ENCODE measurements at places on chromosomes 12 and 14.

- H3K4me3 ChIP-seq = no peak overlapping the region
- no peaks in the 10 kb centered on the region for H3K27me3 ChIP-seq
- H3K27ac ChIP-seq = no peak overlapping the region
- H3K4me1 ChIP-seq = peaks cover 2% of the 10 kb centered on the region
- H3K36me3 ChIP-seq = peaks cover 49% of the 10 kb centered on the region
Observed at GRCh38 chr12:112239020-112239419, 113.7 kb downstream of the TRAFD1 start.

DNA sequence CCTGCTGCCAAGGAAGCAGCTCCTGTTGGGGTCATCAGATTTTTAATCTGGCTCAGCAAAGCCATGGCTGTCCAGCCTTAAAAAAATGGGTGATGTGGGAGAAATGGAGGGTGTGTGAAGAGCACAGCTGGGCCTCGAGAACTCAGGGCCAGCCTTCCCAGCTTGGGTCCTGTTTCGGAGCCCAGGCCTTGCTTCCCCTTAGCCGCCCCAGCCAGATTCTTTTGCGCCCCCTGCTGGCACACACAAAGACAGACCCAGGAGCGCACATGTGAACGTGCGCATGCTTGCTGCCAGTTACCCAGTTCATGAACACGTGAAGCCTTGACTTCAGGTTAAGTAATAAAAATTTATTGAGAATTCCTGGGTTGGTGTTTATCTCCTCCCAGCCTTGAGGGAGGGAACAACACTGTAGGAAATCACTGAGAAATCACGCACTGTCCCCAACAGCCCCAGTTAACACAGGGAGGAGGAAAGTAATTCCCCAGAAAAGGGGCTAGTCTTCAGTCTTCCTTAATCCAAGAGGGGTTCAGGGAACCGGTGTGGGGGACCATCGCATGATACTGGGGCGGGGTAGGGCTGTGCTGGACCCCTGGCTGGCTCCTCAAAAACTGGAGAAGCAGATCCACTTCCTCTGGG is 5.3 kb downstream of the PHB2 start:
- no peaks in the 10 kb centered on the region for H3K27me3 ChIP-seq
- peak overlapping the region; percentile 77 for H3K27ac ChIP-seq
- H3K4me3 ChIP-seq = peak overlapping the region; percentile 12
- H3K36me3 ChIP-seq = peaks cover 64% of the 10 kb centered on the region

DNA sequence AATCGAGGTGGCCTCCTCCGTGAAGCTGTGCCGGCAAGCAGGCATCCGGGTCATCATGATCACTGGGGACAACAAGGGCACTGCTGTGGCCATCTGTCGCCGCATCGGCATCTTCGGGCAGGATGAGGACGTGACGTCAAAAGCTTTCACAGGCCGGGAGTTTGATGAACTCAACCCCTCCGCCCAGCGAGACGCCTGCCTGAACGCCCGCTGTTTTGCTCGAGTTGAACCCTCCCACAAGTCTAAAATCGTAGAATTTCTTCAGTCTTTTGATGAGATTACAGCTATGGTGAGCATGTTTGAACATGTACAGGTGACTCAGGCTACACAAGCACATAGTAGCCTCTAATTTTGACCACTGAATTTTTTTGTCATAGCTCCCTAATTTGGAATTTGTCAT is 59.7 kb downstream of the ATP2A2 start:
- H3K27ac ChIP-seq = no peak overlapping the region
- H3K4me3 ChIP-seq = no peak overlapping the region
- H3K27me3 ChIP-seq = no peaks in the 10 kb centered on the region
- H3K36me3 ChIP-seq = peaks cover 83% of the 10 kb centered on the region
- no peaks in the 10 kb centered on the region for H3K4me1 ChIP-seq

DNA sequence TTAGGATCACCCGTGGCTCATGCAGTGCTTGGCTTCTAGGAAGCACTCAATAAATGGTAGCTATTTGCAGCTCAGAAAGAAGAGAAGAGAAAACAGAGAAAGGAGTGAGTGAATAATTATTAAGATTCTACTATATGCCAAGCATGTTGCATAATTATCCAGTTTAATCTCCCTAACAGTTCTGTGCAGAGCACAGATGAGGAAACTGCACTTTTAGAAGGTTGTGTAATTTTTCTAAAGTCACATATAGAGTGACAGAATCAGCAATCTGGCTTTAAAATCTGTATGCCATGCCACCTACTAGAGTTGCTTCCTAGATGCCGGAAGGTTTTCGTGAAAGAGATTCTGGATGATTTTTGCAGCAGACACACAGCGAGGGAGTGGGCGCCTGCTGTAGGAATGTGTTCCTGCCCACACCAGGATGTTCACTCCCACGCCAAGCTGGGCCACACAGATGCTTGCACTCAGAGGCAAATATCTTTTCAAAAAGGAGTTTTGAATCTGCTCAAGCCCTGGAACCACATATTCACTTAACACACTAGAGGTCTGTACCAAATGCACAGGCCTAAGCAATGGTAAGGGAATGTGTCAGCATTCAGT is 50.2 kb upstream of the SMCO2 start:
- no peak overlapping the region for H3K4me3 ChIP-seq
- peaks cover 4% of the 10 kb centered on the region for H3K36me3 ChIP-seq
- DNase-seq = no peak

DNA sequence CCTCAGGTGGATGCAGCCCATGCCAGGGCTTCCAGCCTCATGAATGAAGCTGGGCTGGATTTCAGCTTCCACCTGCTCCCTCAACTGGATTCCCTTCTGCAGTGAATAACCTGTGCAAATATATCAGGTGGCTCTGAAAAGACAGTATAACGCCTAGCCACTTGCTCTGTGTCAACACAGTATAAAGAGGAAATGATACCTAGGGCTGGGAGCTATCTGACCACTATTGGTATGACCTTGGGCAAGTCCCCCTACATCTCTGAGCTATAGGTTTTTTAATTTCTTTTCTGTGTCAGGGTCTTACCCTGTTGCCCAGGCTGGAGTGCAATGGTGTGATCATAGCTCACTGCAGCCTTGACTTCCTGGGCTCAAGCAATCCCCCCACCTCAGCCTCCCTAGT is 19.8 kb downstream of the ISM2 start:
- H3K27ac ChIP-seq = no peak overlapping the region
- DNase-seq = no peak

DNA sequence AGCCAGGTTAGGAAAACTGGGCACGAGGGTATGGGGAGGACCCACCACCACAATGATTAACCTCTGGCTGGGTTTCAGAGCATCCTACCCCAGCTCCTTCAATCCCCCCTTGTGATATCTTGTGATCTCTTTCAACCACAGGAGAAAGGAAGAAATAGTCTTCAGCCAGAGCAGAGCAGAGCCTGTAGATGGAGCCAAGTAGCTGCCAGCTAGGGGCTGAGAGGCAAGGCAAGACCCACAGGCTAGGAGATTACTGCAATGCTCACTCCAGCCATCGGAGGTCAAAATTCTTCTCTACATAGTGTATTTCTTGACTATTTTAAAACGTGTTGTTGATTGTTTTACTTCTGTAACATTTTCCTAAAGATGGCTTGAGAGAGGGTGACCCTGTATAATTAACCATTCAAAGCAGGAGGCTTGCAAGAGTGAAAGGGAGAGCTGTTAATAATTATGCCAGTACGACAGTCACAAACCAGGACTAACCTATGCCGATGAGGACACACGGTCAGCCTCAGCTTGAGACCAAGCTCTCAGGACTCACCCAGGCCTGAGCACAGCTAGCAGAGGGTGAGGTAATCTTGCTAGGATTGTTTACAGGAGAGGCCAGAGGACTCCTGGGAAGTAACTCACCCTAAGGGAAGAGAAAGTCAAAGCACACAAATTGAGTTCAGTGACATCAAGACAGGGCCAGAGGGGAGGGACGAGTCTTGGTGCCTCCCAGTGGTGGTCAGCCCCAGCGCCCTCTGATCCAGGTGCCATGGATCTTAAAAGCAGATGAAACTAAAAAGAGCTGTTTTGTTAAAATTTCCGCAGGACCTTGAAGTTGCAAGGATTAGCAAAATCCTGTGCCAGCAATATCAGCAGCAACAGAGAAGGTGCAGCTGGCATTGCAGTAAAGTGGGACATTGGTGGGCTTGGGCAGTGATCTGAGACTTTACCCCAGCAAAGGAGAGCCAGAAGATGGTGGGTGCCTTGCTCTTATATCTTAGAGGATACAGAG is 29.8 kb upstream of the CDKN3 start:
- no peaks in the 10 kb centered on the region for H3K36me3 ChIP-seq
- peaks cover 25% of the 10 kb centered on the region for H3K27me3 ChIP-seq
- peaks cover 6% of the 10 kb centered on the region for H3K4me1 ChIP-seq

- DNase-seq = peak; percentile 90
- H3K4me3 ChIP-seq = peak overlapping the region; percentile 15
- peaks cover 4% of the 10 kb centered on the region for H3K36me3 ChIP-seq
Observed at GRCh38 chr12:127559349-127560040, 707.5 kb upstream of the TMEM132C start.

- DNase-seq = no peak
- H3K4me3 ChIP-seq = no peak overlapping the region
- no peaks in the 10 kb centered on the region for H3K27me3 ChIP-seq
- H3K4me1 ChIP-seq = no peaks in the 10 kb centered on the region
- no peak overlapping the region for H3K27ac ChIP-seq
Observed at GRCh38 chr14:26255213-26255612, 342.6 kb downstream of the NOVA1 start.

DNA sequence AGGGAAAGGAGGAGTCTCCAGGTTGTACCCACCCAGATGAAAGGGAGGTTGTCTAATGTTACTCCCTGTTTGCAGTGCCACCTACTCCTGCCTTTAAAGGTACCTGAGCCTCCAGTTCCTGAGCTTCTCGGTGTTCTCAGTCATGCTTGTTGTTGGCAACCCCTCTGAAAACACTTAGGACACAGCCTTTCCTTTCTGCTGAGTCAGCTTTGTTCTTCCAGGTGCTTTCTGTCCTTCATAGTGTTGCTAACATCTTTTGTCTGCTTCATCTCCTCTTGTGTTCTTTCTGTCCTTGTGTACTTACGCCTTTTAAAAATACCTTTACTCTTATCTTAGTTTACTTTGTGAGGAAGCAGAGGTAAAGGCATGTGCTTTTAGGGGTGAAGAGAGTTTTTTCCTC is 97.0 kb upstream of the NEDD1 start:
- no peaks in the 10 kb centered on the region for H3K27me3 ChIP-seq
- H3K36me3 ChIP-seq = no peaks in the 10 kb centered on the region
- H3K4me1 ChIP-seq = no peaks in the 10 kb centered on the region
- H3K4me3 ChIP-seq = no peak overlapping the region
- H3K27ac ChIP-seq = no peak overlapping the region

- H3K36me3 ChIP-seq = peaks cover 24% of the 10 kb centered on the region
- H3K4me1 ChIP-seq = no peaks in the 10 kb centered on the region
- H3K27ac ChIP-seq = no peak overlapping the region
- DNase-seq = no peak
Observed at GRCh38 chr12:109928058-109928656, 28.1 kb downstream of the TCHP start.

DNA sequence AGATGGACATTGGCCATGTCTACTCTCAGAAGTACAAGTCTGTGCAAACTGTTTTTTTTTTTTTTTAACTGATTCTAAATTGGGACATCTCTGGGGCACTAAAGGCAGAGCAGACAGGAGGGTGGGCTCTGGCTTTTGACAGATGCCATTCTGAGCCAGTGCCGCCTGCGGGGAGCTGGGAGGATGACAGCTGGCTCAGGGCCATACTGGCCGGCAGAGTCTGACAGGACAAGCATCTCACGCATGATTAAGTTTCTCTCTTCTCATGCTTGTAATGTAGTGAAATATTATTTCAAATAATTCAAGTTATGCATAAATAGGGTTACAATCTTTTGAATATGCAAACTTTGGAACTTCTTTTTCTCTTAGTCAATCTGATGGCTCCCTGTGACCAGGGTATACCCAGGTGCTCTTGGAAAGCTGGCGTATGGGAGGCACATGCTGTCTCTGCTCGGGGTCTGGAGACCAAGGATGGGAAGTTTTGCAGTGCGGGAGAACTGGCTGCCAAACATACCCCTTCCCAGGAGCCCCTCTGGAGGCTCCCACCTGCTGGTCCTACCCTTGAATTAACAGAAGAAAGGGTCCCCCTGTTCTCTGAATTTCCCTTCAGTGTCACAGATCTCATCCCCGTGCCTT is 7.6 kb downstream of the CDCA4 start:
- H3K27ac ChIP-seq = peak overlapping the region; percentile 26
- H3K4me3 ChIP-seq = no peak overlapping the region
- DNase-seq = no peak
- H3K4me1 ChIP-seq = peaks cover 49% of the 10 kb centered on the region

Data from activated CD8-positive, alpha-beta T cell treated with anti-CD3 and anti-CD28 coated beads, Interleukin-2, amount 10 ng/mL, durations not matched to agents 7 days and 5 days (primary cell).